Activated T-helper 1 cell treated with anti-CD3 and anti-CD28 coated beads, Interleukin-2, amount 50 U/mL, for 16 hours (primary cell): ENCODE measurements at places on chromosomes 2 and 18.

- no peak for DNase-seq
Measured at GRCh38 chr18:4510711-4511110, 55.6 kb upstream of the DLGAP1 start.

GRCh38 chr2:223998948-223999347, 40.1 kb downstream of the SERPINE2 start:
- DNase-seq: no peak

GRCh38 chr2:212683346-212684097, 144.9 kb upstream of the ERBB4 start:
- no peak for DNase-seq

DNA sequence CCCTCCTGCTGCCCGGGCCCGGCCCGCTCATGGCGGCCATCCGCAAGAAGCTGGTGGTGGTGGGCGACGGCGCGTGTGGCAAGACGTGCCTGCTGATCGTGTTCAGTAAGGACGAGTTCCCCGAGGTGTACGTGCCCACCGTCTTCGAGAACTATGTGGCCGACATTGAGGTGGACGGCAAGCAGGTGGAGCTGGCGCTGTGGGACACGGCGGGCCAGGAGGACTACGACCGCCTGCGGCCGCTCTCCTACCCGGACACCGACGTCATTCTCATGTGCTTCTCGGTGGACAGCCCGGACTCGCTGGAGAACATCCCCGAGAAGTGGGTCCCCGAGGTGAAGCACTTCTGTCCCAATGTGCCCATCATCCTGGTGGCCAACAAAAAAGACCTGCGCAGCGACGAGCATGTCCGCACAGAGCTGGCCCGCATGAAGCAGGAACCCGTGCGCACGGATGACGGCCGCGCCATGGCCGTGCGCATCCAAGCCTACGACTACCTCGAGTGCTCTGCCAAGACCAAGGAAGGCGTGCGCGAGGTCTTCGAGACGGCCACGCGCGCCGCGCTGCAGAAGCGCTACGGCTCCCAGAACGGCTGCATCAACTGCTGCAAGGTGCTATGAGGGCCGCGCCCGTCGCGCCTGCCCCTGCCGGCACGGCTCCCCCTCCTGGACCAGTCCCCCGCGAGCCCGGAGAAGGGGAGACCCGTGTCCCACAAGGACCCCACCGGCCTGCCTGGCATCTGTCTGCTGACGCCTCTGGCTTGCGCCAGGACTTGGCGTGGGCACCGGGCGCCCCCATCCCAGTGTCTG, 767 bp downstream of the RHOB start:
- DNase-seq: no peak

GRCh38 chr18:13485182-13485581, 241.2 kb downstream of the FAM210A start:
- no peak for DNase-seq

GRCh38 chr2:124566518-124566970, 541.5 kb downstream of the CNTNAP5 start:
- no peak for DNase-seq

DNA sequence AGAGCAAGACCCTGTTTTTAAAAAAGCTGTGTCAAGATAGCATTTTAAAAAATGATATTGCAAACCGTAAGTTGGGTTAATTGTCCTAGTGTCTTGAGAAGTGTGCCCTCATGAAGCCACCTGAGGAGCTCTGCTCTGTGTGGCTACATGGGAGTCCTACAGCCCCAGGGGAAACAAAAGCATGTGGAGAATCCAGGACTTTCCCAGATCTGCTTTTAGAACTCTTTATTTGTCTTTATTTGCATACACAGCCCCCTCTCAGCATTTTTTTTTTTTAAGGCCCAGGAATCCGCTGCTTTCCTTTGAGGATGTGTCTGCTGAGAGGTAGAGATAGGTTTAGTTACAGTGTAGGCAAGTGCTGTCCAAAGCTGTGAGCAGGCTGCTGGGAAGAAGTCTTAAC, 219.2 kb downstream of the FHOD3 start:
- DNase-seq: no peak

DNA sequence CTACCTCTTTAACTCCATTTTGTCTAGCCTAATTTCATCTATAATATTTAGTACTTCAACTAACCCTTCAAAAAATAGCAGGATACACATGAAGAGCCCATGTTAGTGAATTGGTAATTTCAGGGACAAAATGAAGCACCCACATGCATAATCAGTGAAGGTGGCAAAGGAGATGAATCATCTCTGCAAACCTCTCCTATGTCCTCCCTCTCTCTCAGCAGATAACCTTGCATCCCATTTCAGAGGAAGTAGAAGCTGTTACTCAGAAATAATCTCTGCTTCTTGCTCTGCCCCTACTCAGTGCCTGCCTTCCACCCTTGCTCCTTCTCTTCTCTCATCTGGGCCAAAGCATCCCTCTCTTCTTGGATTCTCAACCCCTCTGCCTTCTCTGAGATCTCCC, 60.2 kb upstream of the CAVIN2 start:
- DNase-seq: no peak

DNA sequence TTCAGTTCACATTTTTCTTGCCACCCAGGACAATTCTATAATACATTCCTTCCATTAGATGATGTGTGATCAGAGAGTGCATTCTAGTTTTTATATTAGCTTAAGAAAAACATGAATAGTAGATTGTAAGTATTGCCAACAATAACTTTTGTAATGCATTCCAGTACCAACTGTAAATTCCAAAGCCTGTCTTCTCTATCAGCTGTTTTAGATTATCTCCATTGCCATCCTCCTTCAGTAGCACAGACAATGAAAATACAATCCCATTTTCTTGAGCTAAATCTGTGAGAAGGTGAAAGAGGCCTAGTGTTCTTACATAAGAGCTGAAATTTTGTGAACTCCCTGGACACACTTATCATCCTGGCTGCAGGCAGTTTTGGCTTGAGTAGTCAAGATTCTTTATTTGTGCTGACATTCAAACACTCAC, 103.9 kb downstream of the CCBE1 start:
- DNase-seq: no peak

GRCh38 chr18:63299837-63300745, 19.5 kb downstream of the BCL2 start:
- DNase-seq: no peak
